NCI-H1105 treated with DMSO at 0.1 percent for 48 hours (cell line): ENCODE measurements at places on chromosomes 16 and 17.
A peak's percentile ranks its signal among the peaks of the same experiment; 100 is the strongest.

DNA sequence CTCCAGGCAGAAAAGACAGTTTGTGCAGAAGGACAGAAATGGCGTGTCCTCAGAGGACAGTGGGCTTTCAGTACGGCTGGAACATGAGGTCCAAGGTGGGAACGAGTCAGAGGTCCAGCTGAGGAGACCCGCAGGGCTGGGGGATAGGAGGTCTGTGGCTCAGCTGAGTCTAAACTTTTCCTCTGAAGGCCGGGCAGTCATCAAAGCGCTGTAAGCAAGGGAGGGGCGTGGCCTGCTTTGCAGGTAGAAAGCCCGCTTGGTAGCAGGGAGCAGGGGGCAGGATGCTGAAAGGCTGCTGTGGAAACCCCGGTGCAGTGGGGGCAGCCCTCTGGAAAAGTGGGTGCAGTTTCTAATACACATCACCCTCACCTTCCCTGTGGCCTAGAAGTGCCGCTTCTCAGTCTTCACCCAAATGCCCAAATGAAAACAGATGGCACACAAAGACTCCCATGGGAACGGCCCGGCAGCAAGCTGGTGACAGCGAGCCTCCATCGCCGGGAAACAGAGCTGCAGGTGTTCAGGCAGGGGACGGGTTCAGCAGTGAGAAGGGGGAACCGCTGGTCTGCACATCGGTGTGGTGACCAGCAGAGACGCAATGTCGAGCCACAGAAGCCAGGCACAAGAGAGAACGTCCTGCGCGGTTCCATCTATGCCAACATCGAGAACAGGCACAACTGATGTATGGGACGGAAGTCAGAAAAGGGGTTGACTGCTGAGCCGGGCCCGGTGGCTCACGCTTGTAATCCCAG lies 12.2 kb upstream of the OSGIN1 start:
- no peak for DNase-seq

- no peak for DNase-seq
Observed at GRCh38 chr16:74766729-74767128, 7.9 kb downstream of the FA2H start.

GRCh38 chr17:76678330-76678729 lies 32.4 kb downstream of the MXRA7 start:
- DNase-seq = no peak

DNA sequence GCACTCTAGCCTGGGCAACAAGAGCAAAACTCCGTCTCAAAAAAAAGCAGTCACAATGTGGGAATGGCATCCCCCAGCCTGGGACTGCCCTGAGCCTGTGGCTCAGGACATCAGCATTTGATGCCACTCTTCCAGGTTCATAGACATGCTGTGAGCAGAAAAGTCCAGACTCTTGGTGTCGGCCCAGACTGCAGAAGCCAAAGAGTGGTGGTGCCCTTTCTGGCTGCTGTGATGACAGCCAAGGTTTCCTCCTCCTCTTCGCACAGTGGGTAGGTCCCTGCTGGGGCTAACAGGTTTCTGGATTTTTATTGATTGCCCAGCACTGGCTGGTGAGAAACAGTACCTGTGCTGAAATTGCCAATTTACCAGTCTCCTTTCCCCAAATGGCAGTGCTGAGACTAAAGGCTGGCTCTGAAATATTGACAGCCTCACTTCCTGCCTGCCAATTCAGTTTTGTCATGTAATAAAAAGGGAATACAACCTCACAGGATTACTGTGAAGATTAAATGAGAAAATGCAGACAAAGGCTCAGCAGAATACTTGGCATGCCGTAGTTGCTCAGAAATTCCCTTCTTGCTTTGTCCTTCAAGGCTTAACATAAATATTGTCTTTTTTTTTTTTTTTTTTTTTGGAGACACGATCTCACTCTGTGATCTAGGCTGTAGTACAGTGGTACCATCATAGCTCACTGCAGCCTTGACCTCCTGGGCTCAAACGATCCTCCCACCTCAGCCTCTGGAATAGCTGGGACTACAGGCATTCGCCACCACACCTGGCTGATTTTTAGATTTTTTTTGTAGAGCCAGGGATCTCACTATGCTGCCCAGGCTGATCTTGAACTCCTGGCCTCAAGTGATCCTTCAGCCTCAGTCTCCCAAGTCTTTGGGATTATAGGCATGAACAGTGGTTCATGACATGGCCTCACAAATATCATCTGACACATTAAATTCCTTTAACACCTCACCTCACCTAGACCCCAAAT lies 15.5 kb upstream of the UBE2G1 start:
- no peak for DNase-seq

- DNase-seq = peak; percentile 33
Observed at GRCh38 chr17:65696739-65697394, 135.4 kb upstream of the AXIN2 start.

DNA sequence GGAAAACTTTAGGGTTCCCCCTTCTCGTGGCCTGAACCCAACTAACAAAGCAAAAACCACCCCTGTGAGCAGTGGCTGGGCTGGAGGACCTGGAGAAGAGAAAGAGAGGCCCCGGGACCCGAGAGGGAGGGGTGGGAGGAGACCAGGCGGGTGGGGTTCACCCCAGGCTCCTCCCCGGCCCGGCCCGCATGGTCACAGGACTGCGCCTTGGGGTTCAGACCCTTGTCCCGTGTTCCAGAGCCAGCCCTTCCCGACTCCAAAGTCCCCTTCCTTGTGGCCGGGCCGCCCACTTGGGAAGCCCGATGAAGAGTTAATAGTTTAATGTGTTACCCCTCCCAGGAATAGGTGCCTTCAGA lies 852 bp downstream of the MARVELD3 start:
- no peak for DNase-seq

DNA sequence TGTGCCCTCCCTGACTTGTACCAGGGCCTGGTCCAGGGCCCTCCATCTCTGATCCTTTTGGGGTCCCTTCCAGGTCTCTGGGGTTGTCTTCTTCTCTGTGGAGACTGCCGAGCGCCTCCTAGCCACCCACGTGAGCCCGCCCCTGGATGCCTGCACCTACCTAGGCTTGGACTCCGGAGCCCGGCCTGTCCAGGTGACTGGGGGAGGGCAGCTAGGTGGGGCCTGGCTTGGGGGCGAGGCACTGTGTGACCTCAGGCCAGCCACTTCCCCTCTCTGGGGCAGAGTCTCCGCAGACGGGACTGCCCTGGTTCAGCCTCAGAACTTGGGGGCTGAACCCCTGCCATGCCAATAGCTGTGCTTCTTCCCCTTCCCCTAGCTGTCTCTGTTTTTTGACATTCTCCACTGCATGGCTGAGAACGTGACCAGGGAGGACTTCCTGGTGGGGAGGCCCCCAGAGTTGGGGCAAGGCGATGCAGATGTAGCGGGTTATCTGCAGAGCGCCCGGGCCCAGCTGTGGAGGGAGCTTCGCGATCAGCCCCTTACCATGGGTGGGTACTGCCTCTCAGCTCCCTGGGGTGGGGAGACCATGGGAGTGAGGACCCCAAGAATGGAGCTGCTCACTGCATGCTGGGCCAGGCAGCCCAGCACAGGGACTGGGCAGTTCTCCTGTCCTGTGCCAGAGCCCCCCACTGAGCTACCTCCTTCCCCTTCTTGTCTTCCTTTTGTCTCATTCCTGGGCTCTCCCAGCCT lies 14.6 kb downstream of the FCSK start:
- no peak for DNase-seq

- DNase-seq = no peak
Observed at GRCh38 chr16:81815429-81815766, 36.3 kb downstream of the PLCG2 start.

DNA sequence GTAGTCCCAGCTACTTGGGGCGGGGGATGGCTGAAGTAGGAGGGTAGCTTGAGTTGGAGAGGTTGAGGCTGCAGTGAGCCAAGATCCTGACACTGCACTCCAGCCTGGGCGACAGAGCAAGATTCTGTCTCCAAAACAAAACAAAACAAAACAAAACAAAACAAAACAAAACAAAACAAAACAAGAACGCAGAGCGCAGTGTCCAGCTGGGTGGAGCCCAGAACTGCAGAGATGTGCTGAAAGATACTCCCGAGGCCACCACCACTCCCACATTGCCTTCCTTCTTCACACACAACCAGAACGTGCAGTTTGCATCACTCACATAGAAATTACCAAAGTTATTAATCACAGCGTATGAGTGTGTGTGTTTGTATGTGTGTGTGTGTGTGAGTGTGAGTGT lies 222.9 kb upstream of the ASIC2 start:
- DNase-seq = no peak
